ENCODE measurements at places on chromosomes 3 and 15.

- no peak for ATAC-seq
Measured at GRCh38 chr3:196599734-196600128, 31.3 kb downstream of the FBXO45 start.

DNA sequence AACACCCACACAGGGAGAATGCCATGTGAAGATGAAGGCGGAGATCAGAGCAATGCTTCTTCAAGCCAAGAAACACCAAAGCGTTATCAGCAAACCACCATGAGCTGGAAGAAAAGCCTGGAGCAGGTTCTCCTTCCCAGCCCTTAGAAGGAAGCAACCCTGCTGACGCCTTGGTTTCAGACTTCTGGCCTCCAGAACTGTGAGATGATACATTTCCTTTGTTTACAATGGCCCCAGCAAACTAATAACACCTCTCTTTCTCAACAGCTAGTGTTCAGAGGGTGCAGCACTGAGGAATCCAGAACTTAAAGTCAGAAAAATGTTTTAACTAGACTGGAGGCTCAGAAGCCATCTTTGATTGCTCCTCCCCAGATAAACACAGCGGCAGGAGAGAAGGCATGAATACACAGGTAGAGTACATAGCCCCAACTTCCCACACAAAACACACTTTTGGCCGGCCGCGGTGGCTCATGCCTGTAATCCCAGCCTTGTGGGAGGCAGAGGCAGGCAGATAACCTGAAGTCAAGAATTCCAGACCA, 132.4 kb upstream of the LPP start:
- ATAC-seq: no peak

DNA sequence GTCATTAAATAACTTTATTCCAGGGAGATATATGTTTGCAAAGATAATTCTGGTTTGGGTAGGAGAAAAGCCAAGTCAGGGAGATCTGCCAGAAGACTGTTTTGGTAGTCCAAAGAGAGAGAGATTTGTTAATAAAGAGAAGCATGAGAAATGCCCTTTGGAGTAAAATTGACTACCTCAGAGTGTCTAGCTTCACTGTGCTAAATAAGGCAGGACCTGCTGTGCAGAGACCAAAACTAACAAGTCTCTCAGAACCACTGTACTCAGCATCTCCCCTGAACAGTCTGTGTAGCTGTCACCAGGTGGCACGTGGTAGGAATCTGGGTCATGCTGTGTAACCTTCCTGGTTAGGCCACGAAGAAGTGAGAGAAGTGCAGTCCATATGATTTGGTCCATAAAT, 31.6 kb upstream of the SLC35G2 start:
- peak; percentile 74 for ATAC-seq

GRCh38 chr3:100503448-100503847, 11.0 kb downstream of the TMEM45A start:
- no peak for ATAC-seq

GRCh38 chr3:149657926-149658743, at the start of gene WWTR1:
Gene WWTR1, minus strand, starts transcription at chr3:149658025. Its CDS starts 719 bp downstream, at chr3:149657306.
- peak; percentile 49 for ATAC-seq

DNA sequence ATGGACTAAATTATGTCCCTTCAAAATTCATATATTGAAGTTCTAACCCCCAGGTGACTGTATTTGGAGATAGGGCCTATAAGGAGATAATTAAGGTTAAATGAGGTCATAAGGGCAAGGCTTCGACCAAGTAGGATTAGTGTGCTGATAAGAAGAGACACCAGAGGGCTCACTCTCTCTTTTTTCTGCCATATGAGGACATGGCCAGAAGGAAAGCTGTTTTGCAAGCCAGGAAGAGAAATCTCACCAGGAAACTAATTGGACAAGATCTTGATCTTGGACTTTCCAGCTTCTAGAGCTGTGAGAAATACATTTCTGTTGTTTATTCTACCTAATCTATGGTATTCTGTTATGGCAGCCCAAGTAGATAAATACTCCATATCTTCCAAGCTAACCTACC, 503.6 kb upstream of the NAALADL2 start:
- ATAC-seq: no peak

- no peak for ATAC-seq
Measured at GRCh38 chr15:78374436-78375393, 34.6 kb downstream of the CRABP1 start.

DNA sequence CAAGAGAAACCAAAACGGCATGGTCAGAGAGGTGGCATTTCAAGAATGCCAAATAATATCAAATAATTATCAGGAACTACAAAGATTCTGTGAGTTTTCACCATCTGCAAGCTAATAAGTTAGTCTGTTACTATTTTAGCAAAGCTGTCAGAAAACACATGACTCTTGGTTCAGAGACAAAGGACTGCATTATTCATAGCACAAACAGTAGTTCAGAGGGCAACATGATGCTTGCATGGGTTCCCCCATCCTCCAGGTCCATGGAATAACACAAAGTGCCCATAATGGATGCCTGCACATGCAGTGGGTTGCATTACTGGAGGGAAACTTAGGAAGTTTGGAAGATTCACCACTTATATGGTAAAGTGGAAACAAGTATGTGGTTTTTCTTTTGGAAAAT, 228.8 kb upstream of the ALCAM start:
- ATAC-seq: no peak

DNA sequence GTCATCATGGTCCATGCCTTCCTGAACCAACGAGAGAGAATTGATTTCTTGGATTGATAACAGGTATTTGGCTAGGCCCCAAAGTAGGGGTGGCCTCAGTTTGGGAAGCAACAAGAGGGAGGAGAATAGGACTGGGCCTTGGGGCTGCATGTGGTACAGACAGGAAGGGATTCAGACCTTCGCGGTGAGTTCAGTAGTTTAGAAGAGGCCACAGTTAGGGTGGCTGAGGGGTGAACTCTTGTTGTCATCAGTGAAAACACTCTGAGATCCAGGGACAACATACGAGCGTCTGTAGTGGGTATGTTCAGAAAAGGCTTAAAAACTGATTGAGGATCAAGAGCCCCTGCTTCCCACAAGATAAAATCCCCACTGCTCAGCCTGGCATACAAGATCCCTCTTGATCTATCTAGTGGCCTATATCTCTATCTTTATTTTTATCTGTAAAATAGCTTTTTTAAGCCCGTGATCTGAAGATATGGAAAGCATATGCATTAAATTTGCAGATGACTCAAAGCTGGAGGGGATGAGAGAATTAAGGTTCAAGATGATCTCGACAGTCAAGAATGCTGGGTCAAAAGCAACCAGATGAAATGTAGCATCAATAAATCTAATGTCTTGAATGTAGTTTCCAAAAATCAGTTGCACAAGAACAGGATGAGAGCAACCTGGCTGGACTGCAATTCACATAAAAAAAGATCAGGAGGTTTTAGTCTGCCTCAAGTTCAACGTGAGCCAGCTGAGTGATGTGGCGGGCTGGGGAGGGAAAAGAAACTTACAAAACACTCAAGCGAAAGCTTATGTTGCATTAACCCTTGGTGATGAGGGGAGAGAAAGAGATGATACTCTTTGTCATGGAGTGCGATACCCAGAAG, 221.1 kb upstream of the TLE3 start:
- ATAC-seq: no peak

- ATAC-seq: no peak
Measured at GRCh38 chr15:71588746-71589145, 221.6 kb upstream of the NR2E3 start.

DNA sequence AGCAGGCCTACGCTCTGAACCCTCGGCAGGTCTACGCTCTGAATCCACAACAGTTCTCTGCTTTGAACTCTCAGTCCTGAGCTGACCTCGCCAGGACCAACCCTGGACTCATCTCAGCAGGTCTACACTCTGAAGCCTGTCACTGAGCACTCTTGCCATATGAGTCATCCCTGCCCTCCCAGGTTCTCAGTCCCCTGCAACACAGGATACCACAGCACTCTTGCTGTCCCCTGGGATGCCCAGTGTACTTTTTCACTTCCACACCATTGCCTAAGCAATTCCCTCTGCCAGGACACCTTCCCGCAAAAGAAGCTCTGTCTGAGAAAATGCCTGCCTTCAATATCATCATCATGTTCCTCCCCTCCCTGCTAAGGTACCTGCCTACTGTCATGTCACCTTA, 42.0 kb downstream of the NUP210 start:
- no peak for ATAC-seq

DNA sequence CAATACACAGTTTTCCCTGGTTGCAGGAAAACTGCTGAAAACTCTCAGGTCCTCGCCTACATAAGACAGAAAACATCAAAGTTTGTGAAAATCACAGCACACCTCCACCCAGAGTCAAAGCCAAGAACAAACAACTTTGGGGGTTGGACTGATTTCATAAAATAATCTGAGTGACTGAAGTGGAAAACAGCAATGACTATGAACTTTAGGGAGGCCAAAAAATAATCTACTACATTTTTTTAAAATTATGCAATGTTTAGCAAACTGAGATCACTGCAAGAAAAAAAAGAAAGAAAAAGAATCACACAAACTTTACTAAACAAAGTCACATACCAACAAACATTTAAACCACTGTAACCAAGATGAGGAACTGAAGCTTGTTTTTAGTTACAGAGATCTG, 15.9 kb upstream of the FOXP1 start:
- no peak for ATAC-seq

DNA sequence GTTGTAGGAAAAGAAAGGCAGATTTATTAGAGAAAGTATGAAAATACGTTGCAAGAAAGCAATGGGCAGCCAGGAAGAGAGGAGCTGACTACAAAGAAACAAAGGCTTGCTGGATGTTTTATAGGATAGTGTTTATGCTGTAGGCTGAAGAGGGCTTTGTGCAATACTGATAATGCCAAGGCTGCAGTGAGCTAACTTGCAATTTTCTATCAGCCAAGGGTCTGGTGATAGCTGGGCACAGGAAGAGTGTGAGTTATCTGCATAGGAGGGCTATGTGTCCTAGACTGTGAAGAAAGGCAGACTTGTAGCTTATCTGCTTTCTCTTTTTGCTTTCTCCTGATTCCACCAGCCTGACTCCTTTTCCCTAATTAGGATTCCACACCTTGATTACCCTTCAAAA, 51.3 kb upstream of the OSBPL11 start:
- no peak for ATAC-seq

GRCh38 chr3:42814914-42815507, 5.8 kb downstream of the ACKR2 start:
- no peak for ATAC-seq

DNA sequence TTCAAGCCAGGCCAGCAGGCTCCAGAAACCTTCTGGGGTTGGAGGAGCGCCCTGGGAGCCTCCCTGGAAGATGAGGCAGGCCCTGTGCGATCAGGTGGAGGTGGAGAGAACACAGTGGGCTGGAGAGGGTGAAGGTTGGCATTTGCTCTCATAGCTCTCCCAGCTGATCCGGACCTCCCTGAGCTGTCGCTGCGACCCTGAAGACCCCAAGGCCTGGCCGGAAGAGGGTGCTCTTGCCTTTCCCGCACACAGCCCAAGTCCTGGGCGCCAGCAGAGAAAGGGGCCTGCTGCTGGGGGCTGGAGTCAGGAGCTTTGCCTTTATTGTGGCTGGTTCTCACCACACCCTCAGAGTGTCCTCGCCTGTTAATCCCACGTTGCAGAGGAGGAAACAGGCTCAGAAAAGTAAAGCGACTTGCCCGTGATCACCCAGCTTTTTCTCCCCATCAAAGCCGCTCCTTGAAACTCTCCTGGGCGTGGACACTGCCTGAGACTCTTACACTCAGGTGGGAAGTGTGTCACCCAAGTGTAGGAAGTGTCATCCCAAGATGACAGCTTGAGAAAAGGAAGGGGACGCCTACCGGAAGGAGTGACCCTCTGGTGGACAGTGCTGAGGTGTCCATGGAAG, 8.6 kb upstream of the RPL29 start:
- no peak for ATAC-seq

- ATAC-seq: no peak
Measured at GRCh38 chr3:84547207-84547606, 411.6 kb upstream of the CADM2 start.

GRCh38 chr15:71781179-71781964, 29.0 kb upstream of the NR2E3 start:
- no peak for ATAC-seq

DNA sequence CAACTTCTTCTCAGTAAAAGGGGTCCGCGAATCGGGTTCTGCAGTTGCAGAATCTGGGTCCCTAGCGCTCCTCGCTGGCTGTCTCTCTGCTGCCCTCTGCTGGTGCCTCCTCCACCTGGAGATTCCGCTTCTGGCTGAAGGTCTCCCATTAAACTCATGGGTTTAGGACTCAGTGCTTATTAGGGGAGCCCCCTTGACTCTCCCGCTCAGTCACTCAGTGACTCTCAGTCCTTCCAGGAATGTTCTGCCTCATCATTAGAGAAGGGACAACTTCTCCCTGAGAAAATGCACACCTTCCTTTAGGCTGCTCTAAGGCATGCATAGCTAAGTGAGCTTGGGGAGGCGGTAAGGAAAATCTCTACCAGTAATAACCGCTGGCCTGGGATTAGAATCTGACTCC, 7.1 kb downstream of the CPN2 start:
- ATAC-seq: peak; percentile 44

- ATAC-seq: no peak
Measured at GRCh38 chr3:108524537-108524936, 14.1 kb upstream of the MYH15 start.

- no peak for ATAC-seq
Measured at GRCh38 chr3:194554473-194555123, 67.8 kb upstream of the ATP13A3 start.

DNA sequence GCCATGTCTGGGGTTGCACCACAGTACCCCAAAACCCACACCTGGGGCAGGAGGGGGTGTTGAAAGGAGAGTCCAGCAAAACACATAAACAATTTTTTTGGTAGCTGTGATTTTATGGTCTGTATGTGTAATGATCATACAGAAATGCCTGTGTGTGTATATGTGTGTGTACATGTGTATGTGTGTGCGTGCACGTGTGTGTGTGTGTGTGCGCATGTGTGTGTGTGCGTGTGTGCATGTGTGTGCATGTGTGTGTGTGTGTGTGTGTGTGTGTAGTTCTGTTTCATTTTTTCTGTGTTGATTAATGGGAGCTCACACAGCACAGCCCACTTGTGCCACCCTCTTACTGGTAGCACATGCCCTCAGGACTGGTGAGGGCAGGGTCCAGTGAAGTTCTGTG, 96.3 kb upstream of the OXTR start:
- ATAC-seq: no peak

- no peak for ATAC-seq
Measured at GRCh38 chr3:112466020-112466419, 33.3 kb downstream of the BTLA start.

DNA sequence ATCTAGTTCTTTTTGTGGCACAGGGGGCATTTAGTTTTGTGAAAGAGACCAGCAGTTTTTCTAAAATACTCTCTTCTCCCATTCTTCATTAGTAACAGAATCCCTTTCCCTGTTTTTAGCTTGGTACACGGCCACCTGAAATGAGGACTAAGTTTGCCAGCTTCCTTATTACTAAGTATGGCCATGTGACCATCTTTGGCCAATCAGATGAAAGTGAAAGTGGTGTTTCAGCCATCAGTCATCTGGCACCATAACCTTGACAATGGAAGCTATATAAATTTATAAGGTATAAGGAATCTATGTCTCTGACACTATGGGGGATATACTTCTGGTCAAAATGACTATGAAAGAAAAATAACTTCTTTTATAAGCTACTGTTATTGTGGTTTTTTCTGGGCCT, 570.4 kb downstream of the AGBL1 start:
- ATAC-seq: no peak
